Spinal cord (tissue), 10 donors: ENCODE measurements at places on chromosomes 6 and 20.

DNA sequence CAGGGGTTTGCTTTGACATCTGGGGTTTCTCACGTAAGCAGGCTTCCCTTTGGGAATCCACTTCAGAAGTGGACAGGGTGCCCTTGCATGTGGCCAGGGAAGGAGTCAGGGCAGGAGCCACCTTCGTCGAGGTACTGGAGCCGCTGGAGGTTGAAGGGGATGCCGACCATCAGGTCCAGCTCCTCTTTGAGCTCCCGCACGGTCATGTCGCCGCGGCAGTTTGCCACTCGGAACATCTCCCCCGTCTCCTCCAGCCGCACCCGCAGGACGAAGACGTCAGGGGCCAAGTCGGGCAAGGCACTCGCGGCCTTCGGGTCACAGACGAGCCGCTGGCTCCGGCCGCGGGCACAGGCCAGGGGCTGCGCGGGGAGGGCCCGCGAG is 360 bp downstream of the ANKRD60 start:
- DNase-seq, result no peak

GRCh38 chr6:33198853-33199436 is 1.5 kb downstream of the RXRB start:
- DNase-seq, result no peak

GRCh38 chr20:58028123-58028522 is 200.3 kb downstream of the ANKRD60 start:
- no peak for DNase-seq

DNA sequence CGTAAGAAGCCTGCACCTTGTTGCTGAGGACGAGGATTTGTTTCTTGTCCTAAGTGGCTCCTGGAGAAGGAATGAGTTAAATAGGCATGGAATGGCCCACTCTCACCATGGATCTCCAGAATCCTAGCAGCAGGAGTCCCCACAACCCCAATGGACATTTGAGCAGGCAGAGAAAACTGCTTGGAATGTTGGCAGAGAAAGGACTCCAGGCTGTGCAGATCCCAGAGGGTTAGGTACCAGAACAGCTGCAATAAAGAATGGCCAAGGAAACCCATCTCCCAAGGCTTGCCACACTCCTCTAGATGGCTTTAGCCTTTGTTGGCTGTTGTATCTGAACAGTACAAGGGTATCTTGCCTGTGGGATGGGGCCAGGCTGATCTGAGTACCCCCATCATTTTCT is 1415.7 kb upstream of the ADGRB3 start:
- no peak for DNase-seq

DNA sequence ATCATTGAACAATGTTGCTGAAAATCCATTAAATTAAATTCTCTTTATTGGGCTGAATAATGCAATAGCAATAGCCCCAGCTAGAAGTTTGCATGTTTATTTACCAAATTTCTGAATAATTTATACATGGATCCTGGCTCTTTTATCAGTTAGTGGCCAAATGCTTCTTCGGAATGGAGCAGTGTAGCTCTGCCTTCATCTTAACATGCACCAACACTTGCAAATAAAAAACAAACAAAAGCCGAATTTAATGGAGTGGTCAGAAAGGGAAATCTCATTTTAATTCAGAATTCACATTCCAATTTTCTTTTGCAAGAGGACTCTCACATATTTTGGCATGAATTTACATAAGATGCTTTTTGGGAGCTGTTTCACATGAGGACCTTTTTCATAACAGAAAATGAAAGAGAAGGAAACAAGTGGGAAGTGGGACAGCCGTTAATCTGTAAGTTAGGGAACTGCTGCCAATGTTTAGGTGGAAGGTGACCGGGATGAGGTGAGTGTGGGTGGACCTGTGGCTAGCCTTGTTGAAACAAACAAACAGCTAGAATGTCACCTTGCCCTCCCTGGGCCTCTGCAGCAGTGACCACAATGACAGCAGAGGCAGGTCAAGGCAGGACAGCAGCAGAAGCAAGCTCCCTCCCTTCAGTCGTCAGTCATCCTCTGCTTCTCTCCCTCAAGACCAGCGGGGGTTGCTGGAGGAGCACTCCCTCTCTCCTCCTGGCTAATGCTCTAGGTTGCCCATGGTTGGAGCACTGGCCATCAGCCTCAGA is 73.2 kb downstream of the INSM1 start:
- DNase-seq, result no peak

DNA sequence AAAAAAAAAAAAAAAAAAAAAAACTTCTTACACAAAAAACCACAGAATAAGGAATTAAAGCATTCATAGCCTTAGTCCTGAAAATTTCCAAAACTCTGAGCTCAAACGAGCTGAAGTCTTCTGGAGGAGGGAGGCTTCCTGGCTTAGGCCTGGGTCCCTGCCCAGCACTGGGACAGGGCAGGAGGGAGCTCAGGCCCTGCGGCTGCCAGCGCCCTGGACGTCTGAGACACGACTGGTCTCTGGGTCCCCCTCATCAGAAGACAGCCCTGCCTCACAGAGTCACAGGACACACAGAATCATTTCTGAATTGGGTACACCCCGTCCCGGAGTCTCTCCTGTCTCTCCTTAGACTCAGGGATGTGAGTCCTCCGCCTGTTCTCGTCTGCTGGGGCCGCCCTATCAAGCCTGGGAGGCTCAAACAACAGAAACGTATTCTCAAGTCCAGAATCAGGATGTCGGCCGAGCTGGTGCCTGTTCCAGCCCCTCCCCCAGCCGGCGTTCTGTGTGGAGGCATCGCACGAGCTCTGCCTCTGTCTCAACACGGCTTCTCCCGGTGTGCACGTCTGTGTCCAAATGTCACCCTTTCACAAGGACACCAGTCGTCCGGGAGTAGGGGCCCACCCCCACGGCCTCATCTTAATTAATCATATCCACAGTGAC is 39.4 kb downstream of the ZBTB46 start:
- DNase-seq, result peak; percentile 10

DNA sequence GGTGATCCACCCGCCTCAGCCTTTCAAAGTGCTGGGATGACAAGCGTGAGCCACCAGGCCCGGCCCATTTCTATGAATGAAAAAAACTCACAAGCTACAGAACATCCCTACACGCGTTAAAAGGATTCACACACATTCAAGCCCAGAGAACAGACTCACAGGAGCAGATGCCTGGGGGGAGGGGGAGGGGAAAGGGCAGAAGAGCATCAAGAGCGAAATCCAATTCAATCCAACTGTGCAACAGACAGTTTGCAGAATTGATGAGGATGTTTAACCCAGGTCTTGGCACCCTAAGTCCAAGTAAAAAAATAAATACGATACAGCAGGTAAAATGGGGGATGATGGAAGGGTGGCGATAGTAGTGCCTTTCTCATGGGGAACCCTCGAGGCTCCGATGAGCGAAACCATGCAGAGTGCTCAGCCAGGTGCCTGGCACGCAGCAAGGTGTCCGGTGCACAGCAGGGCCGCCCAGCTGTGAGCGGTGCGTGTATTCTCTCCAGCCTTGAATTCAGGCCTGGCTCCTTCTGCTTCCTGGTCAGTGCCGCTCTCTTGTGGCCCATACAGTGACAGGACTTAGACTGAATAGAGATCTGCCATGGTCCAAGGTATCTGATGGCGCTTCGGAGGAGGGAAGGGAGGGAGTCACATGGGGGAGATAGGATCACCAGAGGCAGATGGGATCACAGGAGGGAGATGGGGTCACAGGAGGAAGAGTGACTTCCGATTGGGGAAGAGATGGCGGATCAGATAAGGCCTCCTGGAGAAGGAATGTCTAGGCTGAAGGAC is 35.4 kb upstream of the ANGPT4 start:
- DNase-seq, result no peak

- DNase-seq, result no peak
Observed at GRCh38 chr6:166382500-166382932, 224 bp downstream of the MPC1 start.

DNA sequence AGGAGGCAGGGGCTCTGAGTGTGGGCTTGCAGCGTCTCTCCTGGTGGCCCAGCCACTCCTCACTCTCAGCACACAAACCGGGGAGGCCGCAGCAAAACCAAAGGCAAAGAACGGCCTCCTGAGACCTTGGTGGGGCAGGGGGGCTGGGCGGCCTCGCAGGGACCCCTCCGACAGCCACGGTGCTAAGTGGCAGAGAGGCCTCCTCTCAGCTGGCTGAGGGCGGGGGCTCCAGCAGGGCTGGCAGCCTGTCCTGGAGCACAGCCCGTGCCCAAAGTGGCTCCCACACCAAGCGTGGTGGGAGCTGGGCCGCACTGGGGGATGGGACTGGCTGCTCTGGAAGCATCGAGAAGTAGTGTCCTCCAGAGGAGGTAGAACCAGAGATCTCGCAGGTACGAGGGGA is 334.4 kb downstream of the QKI start:
- no peak for DNase-seq

GRCh38 chr20:4370851-4371250 is 350.9 kb upstream of the PRND start:
- DNase-seq, result no peak

GRCh38 chr6:15912505-15913400 is 216.1 kb upstream of the MYLIP start:
- no peak for DNase-seq

DNA sequence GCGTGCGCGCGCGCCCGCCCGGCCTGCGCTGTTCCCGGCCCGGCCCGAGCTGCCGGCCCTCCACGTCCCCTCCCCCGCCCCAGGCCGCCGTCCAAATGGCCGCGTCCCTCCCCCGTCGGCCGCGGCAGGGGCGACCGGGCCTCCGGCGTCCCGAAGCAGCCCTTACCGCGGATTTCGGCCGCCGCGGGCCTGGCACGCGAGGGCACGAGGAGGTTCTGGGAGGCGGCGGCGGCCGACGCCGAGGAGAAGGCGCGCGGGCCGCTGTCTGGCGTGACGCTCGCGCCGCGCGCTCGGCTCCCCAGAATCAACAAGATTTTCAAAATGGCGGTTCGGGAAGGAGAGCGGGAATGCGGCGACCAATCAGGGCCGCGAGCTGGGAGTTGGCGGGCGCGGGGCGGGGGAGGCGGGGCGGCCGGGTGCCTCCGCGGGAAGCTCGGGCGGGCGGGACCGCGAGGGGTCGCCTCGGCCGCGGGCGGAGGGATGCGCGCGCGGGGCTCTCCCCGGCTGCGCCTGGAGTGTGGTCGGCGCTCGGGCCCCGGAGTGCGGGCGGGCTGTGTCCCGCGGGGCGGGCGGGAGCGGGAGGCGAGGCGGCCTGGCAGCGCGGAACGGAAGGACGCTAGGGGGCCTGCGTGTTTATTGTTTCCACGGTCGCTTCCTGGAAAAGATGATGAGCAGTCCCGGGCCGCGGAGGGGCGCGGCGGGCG is at the start of gene DEK:
Gene DEK (minus strand): TSS at position 312 of the 704 bp plus-strand sequence. CDS start 543 bp downstream, outside the sequence.
- peak; percentile 80 for DNase-seq

DNA sequence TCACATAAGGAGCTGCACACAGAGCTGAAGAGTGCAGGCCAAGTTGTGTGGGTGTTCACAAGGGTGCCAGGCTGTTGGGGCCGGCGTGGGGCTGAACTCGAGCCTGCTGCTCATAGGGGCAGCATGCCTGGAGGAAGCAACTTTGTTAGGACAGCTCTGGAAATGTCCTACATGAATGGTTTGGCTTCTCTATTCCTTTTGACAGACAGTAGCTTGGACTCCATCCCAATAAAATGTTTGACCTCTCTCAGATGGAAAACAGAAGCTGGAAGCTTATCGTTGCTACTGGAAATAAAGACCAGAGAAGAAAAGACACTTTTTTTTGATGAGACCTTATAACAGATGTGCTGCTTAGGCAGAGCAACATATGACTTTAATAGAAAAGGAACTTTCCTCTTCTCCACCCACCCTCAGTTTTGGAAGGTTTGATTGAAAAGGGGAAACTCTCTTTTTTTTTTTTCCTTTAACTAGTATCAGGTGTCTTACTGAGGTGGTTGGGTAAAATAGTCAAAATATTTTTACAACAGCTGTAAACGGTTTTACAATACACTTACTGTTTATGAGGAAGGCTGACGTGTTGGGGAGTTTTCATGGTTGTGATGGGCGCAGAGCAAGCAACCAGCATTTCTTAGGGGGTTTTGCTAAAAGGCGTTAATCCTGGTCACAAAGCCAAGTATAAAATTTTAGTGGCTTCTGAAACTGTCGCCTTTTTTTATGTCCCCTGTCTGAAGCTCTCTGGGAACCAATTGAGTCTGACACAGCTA is 80.7 kb upstream of the EEF1E1 start:
- no peak for DNase-seq

GRCh38 chr6:113664909-113665308 is 192.2 kb upstream of the MARCKS start:
- DNase-seq, result no peak

- DNase-seq, result peak; percentile 42
Observed at GRCh38 chr6:38350942-38351341, 288.8 kb downstream of the BTBD9 start.

DNA sequence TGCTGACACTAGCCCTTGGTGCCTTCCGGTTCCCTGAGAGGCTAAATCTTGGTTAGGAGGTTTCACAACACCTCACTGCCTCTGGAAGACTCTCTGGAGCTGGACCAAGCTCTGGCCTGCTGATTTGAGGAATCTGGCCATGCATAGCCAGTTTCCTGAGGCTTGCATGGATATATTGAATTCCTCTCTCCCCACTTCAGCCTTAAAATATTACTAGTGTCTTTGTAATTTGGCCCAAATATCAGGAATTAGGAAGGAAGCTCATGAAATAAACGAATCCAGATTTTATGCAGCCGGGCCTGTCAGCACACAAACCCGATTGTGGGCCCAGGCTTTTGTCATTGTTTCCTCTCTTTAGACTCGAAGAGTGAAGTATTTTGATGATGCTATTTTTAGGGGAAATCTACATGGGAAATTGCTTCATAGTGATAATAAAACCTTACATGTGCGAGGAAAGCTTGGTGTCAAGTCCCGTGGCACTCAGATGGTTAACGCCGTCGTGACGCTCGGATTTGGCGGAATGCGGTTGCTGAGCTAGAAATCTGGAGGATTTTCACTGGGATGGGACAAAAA is 144.4 kb downstream of the PHACTR3 start:
- DNase-seq, result no peak

- no peak for DNase-seq
Observed at GRCh38 chr20:34544109-34544796, 14.3 kb upstream of the MAP1LC3A start.

- no peak for DNase-seq
Observed at GRCh38 chr6:25874118-25874517, at the start of gene SLC17A3. Gene SLC17A3, minus strand, starts transcription at chr6:25874243. Its CDS starts 5,856 bp downstream, at chr6:25868387.

DNA sequence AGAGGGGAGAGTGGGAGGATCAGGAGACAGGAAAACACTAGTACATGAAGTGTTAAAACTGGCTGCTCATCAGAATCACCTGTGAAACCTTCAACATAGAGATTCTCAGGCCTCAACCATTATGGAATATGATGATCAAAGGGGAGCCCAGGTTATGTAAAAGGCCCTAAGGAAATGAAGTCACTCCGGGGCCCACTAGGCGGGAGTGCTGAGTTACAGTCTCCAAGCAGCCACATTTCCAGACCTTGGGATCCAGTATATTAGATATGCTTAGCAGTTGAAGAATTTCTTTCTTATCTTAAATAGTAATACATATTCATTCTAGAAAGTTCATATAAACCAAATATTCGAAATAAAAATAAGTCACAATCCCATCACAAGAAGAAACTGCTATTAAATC is 476.3 kb downstream of the PRKN start:
- no peak for DNase-seq
